ENCODE measurements at places on chromosomes 5 and 9.

- no peak for DNase-seq
Measured at GRCh38 chr9:120299785-120300184, 280.2 kb downstream of the CDK5RAP2 start.

- DNase-seq = peak; percentile 11
Measured at GRCh38 chr5:84255315-84255714, 129.4 kb downstream of the EDIL3 start.

GRCh38 chr9:120612218-120612617 is 32.3 kb upstream of the CDK5RAP2 start:
- no peak for DNase-seq

- DNase-seq = no peak
Measured at GRCh38 chr5:4225741-4226140, 630.1 kb downstream of the IRX1 start.

DNA sequence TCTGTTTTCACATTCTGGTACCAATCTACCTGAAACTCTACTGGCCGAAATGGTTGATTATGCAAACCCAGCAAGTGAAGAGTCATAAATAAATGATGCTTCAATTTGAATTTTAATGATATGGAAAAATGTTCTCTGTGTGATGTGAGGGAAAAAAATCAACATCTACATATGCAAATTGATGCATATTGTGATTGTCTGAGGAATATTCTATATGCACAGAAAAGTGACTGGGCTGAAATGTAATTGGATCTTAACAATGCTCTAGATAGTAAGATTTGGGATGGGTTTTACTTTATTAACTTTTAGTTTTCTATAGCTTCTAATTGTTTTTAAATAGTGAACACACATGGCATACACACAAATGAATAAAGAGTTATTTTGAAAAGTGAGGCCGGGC is 25.0 kb upstream of the SLC9A3 start:
- no peak for DNase-seq

DNA sequence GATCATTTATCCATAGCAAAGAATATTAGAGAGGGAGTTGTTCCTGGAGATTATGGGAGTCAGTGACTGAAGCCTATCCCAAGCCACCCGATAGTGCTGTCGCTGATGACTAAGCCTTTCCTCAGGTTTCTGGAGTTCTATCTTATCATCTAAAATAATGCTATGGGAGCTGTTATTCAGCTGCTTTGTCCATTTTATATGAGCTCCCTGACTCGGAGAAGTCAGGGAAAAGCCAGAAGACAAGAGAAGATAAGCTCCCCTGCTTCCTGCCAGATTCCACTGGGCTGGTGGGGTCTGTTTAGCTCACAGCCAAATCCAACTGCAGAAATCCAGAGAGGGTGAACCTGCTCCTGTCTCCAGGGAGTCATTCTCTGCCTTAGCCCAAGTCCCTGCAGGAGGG is 148.2 kb downstream of the DROSHA start:
- no peak for DNase-seq

DNA sequence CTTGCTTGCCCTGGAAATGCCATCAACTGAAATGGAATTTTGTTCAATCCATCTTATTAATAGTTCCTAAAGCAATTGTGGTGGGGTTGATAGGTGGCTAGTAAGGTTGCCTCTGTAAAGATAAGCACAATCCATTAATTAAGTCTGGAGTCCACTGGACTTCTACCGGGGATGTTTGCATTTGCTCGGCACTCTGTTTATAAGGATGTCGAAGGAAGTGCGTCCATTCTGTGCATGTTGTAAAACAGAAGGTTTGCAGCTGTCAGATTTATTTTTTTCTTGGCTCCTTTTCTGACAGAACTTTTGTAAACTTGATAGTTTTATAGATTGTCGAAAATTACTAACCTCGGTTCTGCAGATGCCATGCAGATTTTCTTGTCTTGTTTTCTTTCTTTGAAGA is 12.8 kb upstream of the TNFAIP8 start:
- no peak for DNase-seq

- no peak for DNase-seq
Measured at GRCh38 chr5:14131855-14132503, 11.2 kb upstream of the TRIO start.

DNA sequence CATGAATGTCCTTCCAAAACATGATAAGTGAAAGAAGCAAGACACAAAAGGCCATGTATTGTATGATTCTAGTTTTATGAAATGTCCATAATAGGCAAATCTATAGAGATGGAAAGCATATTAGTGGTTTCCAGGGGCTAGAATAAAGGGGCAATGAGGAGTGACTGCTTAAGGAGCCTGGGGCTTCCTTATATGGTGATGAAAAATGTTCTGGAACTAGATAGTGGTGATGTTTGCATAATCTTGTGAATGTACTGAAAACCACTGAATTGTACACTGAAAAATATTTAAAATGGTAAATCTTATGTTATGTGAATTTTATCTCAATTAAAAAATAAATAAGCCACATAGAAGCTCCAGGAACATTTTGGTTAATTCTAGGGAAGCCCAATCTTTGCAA is 144.4 kb upstream of the ANKRD55 start:
- no peak for DNase-seq

DNA sequence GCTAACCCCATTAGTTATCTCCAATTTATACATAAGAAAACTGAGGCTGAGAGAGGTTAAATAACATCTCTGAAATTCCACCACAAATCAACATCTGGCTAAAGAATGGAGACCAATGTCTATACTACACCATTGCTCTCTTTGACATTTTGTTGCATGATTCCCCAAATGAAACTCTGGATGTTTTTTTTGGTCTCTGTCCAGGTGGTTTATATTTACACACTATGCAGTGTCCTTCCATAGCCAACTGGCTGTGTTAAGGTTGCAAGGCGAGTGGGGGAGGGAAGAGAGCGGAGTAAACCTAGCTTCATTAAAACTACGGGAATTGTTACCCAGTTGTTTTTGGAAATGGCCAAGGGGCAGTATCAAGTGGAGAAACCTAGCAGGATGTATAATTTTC is 67.2 kb downstream of the KIF4B start:
- DNase-seq = no peak

GRCh38 chr5:97400537-97400936 is 217.5 kb upstream of the RIOK2 start:
- DNase-seq = no peak

DNA sequence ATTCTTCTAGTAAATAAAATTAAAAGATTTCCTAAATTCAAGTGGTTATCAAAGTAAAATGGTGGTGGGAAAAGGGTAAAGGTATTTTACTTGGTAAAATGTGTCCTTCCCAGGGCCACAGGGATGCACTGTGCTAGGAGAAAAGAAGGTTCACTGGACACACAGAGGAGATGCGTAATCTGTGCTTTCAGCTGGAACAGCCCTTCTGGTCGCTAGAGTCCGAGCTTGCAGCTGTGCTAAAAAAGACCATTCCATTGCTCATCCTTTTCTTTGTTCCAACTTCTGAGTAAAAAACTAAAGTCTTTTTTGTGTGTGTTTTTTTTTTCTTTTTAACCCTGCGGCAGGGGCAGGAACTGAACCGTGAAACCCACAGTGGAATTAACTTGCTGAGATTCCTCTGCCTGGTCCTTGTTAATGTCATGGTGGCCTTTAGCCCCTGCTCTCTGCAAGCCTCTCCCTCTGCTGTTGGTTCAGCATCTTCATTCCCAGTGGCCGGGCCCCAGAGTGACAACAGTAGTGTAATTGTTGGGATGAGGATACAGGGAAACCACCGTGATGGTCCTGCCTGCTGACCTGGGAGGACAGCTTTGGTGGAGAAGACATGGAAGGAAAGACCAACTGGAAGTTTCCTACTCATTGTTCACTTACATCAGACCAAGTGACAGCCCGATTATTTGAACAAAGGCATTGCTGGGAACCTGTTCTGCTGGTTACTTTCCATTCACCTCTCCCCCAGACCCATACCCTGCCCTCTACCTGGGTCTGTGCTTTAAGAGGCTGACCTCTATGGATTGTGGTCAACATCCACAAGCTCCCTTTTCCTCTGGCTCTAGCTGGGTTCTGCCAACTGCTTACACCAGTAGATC is 31.9 kb upstream of the FSTL4 start:
- no peak for DNase-seq

DNA sequence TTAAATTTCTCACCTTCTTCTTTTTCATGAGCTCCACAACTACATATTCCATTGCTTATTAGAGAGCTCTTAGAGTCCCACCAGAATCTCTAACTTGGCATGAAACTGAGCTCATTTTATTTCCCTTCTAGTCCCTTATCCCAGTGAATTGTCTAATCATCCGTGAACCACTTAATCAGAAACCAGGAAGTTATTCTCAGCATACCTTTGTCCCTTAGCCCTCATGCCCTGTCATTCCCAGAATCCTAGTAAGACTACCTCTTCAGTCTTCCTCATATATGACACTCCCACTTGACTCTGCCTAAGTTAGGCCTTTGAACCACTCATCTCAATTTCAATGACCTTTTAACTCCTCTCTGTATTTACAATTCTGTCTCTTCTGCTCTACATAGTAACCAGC is 93.0 kb upstream of the PAPPA start:
- DNase-seq = no peak

DNA sequence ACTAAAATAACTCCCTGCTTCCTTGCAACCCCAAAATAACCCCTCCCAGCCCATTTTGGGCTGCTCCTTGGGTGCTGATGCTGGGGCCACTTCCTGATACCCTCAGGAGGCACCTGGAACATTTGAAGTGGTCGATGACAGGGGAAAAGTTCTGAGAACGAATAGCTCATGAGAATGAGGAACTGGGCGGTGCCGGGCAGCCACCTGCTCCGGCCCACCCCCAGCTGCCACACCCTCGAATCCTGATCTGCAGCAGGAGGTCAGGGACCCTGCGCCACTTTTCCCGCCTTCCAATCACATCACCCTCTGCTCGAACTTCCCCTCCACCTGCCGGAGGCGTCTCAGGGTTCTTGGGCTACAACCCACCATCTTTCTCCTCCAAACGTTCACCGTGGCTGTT is 19.7 kb downstream of the HRH2 start:
- no peak for DNase-seq

DNA sequence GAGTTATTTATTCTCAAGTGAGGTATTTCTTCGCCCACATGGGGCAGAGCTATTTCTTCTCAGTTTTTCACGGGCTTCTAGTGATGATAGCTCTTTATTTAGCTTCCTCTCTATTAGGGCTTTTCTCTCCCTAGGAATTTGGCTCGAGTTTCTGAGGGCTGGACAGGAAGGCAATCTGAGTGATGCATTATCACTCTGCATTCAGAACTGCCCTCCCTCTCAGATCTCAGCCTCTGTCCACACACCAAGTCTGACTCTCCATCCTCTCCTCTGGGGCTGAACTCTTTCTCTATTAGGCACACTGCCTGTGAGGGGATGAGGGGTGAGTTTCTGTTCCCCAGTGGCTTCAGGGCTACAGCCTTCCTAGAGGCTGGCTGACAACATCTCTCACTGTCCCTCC is 14.9 kb upstream of the SCAMP1 start:
- DNase-seq = no peak

DNA sequence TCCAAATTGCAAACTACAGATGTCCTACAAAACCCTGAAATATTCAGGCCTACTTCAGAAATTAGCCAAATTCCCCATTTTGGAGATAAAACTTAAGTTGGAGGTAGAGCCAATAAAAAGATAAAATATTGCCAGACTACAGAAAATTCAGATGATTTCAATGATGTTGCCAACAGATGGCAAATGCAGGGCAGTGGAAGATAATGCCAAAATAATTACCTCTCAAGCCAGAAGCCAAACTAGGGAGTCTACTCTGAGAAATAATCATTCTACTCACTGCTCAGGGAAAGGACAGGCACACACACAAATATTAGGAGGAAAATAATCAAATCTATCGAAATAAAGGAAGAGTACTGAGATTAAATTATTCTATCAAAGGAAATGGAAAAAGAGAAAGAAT is 347.5 kb upstream of the CCNG1 start:
- DNase-seq = no peak

GRCh38 chr5:156402387-156402921 is 75.5 kb downstream of the SGCD start:
- DNase-seq = no peak

DNA sequence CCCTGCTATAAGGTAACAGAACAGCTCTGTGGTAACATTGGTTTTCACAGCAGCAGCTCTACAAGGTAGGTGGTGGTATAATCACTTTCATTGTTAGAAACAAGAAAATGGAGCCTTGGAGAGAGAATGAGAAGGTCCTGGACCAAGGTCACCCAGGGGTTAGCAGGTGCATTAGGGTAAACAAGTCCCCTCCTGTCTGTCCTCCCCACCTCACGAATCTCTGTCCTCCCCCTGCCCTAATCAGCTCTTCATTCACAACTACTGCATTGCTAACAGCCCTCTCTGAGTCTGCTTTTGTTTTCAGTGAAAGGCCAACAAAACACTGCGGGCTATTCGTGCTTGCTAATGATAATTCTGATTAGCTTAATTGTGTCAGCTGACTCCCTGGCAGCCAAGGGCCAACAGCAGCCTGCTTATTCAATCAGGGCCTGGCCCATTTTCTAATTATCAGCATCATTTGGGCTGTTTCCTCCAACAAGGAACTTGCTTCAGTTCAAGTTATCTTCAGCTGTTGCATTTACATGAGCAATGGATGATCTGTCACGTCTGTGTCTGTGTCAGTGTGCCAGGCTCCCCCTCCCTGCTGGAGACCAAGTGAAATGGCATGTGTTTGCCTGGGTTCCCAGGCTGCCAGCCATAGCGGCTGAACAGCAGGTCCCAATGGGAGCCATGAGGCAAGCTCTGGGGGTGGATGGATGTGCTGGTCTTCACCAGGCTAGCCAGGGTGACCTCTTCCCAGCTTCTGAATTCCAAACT is 56.7 kb upstream of the EQTN start:
- DNase-seq = no peak

- no peak for DNase-seq
Measured at GRCh38 chr9:109743696-109744095, 36.3 kb upstream of the PALM2AKAP2 start.

All from H54 (cell line).